Activated CD8-positive, alpha-beta memory T cell treated with anti-CD3 and anti-CD28 coated beads, Interleukin-2, amount 10 ng/mL, durations not matched to agents 7 days and 5 days (primary cell): ENCODE measurements at places on chromosomes 11 and 22. TPM values are rescaled to one million over a fixed set of nuclear protein-coding genes. Genes with fewer than 3 reads are reported as not detected.

KRTAP5-7 gene
- total RNA-seq = not detected

CATSPER1 gene
- total RNA-seq = not detected

CRYBB1 gene
- total RNA-seq = 0.38 TPM

DNA sequence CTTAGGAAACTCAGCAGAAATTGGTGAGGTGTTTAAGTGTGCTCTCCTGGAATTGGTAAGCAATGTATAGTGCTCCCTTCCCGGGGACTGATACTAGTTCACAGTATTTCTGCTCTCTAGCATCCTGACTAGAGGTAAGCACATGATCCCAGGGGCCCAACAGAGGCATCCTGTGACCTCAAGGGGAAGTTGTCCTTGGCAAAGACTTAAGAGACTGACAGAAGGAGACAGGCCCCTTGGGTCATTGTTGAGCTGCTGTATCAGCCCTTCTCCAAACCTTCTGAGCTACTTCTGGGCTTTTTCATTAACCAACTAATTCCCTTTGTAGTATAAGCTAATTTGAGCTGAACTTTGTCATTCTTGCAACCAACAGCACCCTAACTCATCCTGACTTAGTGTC lies 4.3 kb upstream of the TBC1D22A start:
- DNase-seq = no peak

DNA sequence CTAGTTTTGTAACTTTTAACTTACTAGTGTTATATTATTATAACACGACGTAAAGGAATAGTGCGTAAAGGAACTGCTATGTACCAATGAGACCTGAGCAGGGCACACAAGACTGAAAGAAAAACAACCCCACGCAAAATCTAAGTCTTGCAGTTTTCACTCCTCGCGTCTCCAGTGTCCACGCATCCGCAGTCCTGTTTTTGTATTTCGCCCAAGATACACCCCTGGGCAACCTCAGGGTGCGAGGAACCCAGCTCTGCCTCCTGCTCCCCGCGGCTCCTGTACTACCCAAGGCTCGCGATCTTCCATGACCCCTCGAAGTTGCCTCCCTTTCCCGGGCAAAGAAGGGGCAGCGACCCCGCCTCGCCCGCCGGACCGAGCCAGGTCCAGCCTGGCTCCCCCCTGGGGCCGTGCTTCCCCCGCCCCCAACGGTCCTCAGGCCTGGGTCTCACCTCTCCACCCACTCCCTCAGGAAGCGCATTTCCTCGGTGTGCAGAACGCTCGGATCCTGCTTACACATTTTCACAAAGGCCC lies 393 bp downstream of the ST13 start:
- DNase-seq = peak; percentile 60

DNA sequence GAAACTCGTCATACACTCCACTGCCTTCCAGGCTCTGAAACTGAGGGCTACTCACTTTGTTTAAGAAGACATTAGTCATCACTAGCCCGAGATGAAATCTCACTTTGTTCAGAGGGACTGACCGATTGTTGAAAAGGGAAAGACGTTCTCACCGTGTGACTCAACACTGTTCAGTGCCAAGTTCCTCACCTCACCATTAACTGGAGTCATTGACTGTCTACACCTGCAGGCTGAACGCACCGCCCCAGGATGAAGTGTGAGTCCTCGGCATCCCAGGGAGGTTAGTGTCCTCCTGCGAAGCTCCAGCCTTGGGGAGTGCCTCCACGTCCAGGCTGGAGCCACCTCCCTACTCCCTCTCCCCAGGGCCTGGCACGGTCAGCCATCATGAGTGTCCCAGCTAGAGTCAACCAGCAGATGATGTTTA lies 30.4 kb downstream of the FADD start:
- DNase-seq = no peak

TPH1 gene
- 0.40 TPM for total RNA-seq

- DNase-seq = no peak
These were observed 61.3 kb upstream of the YPEL1 start for GRCh38 chr22:21796863-21797262.

DNA sequence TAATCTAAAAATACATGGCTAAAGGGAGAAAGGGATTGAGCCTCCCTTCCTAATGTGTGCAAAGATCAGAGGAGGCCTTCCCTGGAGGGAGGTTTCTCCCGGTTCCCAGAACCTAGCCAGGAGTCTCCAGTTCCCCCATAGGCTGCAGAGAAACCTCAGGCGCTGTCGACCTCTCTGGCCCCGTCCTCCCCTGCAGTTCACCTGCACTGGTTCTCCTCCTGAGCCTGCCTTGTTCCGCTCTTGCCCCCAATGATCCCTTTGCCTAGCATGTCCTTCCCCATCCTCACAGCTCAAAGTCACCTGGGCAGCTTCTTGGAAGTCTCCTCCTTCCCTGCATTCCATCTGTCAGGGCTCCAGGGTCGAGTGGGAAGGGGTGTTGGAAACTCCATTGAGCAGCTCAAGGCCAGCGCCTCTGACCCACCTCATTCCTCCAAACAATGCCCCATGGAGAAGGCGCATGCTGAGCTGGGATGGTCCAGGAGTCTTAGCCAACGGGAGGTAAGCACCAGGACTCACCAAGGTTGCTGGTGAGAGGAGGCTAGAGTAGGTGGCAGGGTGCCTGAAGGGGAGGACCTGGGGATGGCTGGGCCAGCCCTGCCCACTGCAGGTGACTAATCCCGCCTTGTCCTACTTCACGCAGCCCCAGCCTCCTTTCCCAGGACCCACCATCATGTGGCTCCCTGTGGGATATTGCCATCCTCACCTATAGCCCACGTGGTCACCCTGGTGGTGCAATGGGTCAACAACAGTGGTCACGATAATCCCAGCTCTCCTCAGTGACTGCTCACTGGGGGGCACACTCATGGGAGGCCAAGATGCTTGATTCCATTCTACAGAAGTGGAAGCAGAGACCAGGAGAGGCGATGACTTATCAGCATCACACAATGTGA lies 15.4 kb downstream of the RSPH14 start:
- DNase-seq = no peak

GRCh38 chr22:32911503-32911902 lies 110.0 kb downstream of the TIMP3 start:
- DNase-seq = no peak

DNA sequence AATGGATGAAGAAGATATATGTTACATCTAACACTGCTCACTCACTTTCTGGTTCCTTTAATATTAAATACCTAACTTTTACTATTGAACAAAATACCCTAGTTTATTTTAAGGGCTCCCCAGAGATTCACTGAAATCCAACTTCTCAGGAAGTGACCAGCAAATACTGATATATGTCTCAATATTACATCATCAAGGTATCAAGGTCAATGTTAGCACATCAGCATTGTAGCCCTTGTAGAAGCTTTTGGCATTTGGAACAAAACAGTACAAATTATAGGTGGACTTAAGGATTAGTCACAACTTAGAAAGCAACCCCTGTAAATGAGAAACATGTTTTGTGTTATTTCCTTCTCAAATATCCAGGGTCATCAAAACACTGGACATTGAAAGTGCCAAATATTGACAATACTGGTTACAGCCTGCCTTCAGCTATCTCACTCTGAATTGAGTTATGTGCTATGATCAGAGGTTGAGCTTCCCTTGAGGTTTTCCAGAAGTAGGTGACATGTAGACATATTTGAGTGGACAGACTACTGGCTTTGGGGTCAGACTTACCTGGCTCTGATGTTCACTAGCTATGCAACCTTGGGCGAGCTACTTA lies 1.9 kb upstream of the ATL3 start:
- DNase-seq = no peak

NLRP14 gene
- not detected for total RNA-seq

GRCh38 chr11:65880027-65880426 lies 390 bp downstream of the CTSW start:
- DNase-seq = no peak

SLC39A13 gene
- total RNA-seq = 18.2 TPM

- no peak for DNase-seq
These were observed 16.3 kb upstream of the CTSD start for GRCh38 chr11:1779806-1780699.
